RPMI7951 (cell line): ENCODE measurements at places on chromosomes 3 and 15.

- DNase-seq = peak; percentile 83
Observed at GRCh38 chr3:188417271-188417696, 263.3 kb downstream of the LPP start.

GRCh38 chr3:179113903-179114302 lies 34.3 kb upstream of the PIK3CA start:
- DNase-seq = peak; percentile 7

DNA sequence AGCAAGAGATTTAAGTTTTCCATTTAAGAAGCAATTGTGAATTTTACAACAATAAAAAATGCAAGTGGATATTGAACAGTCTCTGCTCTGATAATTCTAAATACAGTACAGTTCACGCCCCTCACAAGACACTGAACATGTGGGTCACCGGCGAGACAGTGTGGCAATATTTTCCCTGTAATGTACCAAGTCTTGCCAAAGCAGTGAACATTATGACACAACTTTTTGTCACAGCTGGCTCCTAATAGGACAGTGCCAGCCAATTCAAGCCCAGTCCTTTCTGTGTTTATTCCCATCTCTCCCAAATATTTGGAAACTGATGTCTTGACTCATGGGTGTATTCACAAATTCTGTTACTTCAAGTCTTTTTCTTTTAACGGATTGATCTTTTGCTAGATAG lies 62.3 kb downstream of the PPARG start:
- DNase-seq = no peak

DNA sequence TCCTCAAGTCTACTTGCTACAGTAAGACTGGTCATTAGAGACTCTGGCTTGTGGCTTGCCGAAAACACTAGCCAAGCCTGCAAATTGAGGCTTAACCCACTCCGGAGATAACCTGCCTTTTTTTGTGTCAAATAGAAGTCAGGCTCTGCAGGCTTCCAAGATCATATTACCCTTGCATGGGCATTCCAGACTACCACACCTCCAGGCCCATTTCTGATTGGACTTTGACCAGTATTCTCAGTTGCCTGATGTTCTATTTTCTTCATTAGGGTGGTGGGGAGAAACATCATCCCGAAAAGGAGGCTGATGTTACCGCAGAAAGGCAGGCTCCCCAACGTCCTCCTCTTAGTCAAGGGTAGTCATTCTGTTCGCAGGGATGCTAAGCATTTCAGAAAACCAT lies 68.1 kb upstream of the FOXP1 start:
- no peak for DNase-seq
